ENCODE measurements at places on chromosomes 6 and 20.

- DNase-seq, result no peak
Observed at GRCh38 chr6:7414811-7415210, 25.2 kb downstream of the RIOK1 start.

- no peak for DNase-seq
Observed at GRCh38 chr20:10637563-10637962, 36.2 kb downstream of the JAG1 start.

DNA sequence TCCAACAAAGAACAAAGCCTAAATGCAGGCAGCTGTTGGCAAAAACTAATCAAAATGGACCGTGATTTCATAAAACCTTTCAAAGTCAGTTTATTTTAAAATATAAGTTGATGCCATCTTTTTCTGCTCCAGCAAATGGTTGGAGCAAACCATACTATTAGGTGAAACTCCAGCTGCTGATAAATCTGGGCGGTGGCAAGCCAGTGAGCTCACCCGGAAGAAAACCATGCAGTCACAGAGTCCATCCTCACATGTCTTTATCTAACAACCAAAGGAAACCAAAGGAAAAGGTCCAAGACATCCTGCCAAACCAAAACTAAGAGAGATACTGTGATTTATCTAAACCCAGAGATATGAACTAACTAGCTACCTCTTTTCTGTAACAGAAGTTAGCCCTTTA is 72.6 kb downstream of the HIVEP2 start:
- no peak for DNase-seq

GRCh38 chr6:158793432-158793831 is 25.7 kb downstream of the EZR start:
- no peak for DNase-seq

GRCh38 chr6:166635013-166635970 is 8.2 kb upstream of the RPS6KA2 start:
- no peak for DNase-seq

GRCh38 chr6:75490706-75491105 is 2.9 kb downstream of the FILIP1 start:
- no peak for DNase-seq

DNA sequence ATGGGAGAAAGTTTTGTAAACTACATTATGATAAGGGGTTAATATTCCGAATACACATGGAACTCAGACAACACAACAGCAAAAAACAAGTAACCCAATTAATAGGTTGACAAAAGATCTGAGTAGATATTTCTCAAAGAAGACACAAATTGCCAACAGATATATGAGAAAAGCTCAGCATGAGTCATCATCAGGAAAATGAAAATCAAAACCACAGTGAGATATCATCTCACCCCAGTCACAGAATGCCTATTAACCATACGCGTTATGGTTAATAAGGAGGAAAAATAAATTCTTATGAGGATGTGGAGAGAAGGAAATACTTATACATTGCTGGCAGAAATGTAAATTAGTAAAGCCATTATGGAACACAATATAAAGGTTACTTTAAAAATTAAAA is 695.0 kb downstream of the COL12A1 start:
- no peak for DNase-seq

DNA sequence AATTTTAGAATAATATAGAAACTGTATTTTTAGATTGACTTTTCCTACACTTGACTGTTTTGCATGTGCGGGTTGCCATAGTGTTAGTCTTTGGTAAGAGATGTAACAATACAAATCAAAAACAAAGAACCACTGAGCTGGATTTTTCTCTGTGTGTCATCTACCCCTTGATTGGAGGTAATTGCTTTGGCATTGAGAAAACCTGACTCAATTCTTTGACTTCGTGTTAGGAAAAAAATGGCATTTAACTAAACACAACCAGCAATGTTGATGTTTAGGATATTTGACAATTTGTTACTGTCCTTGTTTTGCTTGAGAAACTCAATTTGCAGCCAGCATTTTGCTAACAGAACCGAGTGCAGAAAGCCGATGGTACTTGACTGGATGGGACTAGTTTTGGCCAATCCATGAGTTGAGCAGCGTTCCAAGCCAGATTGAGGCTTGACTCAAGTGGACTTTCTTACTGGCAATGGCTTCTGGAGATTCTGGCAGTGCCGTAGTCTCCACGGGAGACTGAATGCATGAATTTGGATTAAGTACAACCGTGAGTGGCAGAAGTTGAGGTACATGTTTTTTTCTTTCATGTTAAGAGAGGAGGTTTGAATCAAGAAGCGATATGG is 17.1 kb downstream of the TPBG start:
- no peak for DNase-seq

- no peak for DNase-seq
Observed at GRCh38 chr20:8356806-8357205, 224.7 kb downstream of the PLCB1 start.

GRCh38 chr20:41865938-41866337 is 247.8 kb upstream of the CHD6 start:
- no peak for DNase-seq

DNA sequence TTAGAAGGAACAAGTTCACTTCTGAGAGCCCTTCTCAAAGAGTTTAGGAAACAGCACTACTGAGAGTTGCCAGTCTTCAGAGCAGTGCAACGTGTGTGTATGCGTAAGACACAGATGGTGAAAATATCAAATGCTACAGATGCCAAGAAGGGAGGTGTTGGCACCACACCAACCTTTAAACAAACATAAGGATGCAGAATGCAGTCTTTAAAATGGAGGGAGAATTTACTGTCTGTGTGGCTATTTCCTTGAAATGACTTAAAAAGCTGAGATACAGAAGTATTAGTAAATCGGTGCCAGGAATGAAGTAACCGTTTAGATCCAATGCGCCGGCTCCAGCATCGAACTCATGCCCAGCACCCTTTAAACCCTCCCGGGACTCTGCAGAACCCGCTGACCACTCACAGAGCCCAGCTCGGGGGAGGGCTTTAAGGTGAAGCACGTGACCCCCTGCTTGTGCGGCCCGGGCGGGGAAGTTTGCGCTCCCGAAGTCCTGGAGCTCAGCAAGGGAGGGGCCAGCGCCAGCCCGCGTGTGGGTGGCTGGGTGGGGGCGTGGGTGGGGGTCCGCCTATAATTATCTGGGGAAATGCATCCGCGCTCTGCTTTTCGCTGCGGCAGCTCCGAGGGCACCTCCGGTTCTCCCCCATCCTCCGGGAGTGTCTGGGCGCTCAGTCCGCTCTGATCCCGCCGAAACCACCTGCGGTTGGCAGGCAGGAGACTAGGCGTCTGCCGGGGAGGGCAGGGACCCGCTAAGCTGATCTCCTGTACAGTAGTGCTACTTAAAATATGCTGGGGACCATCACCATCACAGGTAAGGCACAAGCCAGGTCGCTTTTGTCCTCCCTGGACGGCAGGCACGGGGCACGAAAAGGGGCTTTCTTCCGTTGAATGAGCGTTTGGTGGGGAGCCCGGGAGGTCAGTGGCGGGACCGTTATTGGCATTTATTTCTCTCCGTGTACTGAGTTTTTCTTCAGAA is 66.0 kb downstream of the ZBTB2 start:
- no peak for DNase-seq

GRCh38 chr20:2524709-2525506 is 11.5 kb upstream of the TMC2 start:
- peak; percentile 31 for DNase-seq

GRCh38 chr20:40986774-40987173 is 41.8 kb upstream of the TOP1 start:
- DNase-seq, result no peak

DNA sequence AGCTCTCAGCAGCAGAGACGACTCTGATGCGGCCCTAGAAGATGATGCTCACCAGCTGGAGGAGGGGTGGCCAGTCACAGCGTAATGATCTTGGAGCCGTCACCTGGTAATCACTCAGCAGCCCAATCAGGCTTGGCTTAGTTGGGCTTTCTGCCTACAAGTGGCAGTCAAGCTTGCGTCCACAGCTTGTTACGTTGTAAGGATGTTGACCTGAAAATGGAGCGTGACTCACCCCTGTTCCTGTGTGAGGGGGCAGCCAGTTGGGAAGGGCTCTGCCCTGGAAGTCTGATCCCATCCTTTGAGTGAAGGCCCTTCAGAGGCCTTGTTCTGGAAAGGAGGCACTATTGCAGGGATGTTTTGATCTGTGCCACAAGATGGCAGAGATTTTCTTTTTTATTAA is 49.8 kb downstream of the SPATA2 start:
- no peak for DNase-seq

DNA sequence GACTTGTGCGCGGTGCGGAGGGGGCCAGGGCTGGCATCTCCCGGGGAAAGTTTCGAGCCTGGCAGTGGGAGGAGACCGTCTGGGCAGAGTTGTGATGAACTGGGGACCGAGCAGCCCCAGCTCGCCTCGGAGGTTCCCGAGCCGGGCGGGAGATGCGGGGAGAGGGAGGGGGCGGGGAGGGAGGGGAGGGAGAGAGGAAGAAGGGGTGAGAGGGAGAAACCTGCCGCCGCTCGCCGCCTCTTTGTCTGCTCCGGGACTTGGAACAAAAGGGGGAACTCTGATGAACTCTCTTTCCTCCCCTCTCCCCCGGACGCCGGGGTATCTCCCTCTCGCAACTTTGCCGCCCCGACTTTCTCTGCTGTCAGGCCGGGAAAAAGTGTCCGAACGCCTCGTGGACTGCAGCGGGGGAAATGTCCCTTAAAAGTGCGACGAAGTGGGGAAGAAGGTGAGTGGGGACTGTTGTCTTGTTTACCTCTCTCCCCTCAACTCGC is 72.7 kb downstream of the SOX4 start:
- DNase-seq, result no peak

- DNase-seq, result no peak
Observed at GRCh38 chr6:135722190-135722589, 129.3 kb upstream of the PDE7B start.

DNA sequence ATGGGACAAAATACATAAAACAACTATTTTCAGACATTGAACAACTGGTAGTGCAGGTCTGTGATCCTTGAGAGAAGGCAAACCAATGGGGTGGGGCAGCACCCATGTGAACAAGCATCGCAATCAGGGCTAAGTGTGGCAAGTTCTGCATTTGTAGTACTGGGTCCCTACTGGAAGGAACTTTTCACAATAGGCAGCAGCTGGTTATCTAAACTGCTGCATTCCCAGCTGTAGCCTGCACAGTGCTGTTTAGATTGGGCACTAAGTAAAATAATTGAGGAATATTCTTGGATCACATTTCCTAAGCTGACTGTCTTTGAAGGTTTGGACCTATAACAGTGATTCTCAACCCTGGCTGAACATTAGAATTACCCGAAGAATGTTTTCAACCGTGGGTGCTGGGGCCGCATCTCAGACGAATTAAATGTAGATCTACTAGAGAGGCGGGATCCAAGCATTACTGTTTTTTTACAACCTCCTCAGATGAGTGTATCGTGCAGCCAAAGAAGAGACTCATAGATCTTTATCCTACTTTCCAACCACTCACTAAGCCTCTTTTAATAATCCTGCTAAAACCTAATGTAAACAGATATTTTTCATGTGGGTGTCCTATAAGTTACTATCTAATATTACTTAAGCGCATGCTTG is 12.4 kb upstream of the MAP3K4 start:
- no peak for DNase-seq

GRCh38 chr20:13736436-13737191 is 48.1 kb downstream of the ESF1 start:
- no peak for DNase-seq

- DNase-seq, result no peak
Observed at GRCh38 chr6:111985202-111985731, 68.6 kb upstream of the CCN6 start.

- no peak for DNase-seq
Observed at GRCh38 chr6:43268782-43269272, 25.5 kb downstream of the TTBK1 start.

- DNase-seq, result no peak
Observed at GRCh38 chr6:75643173-75643572, 41.5 kb downstream of the SENP6 start.

GRCh38 chr6:34511915-34512737 is 44.0 kb downstream of the SPDEF start:
- no peak for DNase-seq

DNA sequence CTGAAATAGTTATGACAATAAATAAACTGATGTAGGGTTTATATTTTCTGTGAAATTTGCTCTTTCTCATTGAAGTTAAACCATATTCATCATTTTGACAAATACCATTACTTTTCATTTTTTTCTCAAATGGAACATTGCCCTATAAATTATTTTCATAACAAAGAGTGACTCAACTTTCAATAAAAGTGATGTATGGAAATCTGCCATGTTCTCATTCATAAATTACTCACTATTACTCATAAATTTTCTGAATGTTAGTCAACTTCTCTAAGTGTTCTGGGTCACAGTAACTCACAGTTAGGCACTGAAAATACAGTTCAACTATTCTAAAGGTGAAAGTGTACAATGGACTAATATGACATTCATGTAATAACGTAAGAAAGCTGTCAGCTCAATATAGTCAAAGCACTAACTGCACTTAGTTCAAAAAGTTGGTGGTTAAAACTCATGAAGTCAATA is 19.0 kb upstream of the STX11 start:
- no peak for DNase-seq

GRCh38 chr20:3716195-3716834 is 3.9 kb upstream of the SIGLEC1 start:
- no peak for DNase-seq

DNA sequence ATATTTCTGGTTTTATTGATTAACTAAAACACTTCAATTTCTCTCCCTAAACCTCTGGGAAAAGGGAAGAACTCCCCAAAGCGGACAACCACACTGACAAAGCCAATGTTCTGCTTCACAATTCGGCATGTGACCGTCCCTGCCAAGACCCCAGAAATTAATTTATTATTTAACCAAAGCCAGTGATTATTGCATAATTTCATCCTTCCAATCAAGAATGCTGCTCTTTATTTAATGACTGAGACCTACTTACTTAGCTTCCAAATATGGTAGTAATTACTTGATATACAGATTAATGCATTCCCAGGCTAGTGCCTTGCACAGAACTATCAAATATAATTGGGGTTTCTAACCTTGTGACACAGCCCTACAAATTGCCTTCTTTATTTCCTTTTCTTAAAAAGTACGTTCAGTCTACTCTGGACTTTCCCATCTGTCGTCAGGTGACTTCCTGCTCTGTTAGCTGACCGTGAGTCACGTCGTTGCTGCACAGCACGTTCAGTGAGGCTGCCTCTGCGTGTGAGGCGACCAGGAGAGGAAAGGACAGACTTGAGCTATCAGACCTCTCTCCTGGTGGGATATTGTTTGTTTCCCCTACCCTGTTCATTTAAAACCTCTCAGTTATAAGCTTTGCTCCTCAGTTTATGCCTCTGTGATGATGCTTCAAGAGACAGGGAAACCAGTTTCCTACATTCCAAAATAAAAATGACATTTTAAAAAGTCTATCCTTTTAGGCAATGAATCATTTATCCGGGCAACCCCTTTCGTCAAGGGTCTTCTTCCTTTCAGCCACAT is 55.7 kb upstream of the TNFAIP3 start:
- DNase-seq, result no peak

DNA sequence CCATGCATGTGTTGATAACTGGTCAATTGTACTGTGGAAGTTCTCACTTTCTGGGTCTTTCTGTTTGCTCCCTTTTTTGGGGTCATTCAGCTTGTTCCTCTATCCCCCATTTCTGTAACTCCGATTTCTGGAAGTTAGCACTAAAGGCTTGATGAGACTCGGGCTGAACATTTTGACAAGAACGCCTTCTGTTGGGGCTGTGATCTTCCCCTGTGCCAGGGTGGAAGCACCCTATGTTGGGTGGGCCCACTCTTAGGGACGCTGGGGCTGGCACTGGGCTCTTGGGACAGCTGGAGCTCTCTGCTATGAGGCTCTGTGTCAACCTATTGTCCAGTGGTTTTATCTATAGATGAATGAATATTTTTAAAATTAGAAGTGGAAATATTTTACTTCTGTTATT is 60.1 kb upstream of the FRMD1 start:
- no peak for DNase-seq

GRCh38 chr20:53712212-53712977 is 118.8 kb upstream of the ZNF217 start:
- DNase-seq, result no peak

GRCh38 chr20:23680146-23680545 is 8.7 kb downstream of the CST4 start:
- DNase-seq, result no peak
